ENCODE measurements at places on chromosomes 2 and 18.

DNA sequence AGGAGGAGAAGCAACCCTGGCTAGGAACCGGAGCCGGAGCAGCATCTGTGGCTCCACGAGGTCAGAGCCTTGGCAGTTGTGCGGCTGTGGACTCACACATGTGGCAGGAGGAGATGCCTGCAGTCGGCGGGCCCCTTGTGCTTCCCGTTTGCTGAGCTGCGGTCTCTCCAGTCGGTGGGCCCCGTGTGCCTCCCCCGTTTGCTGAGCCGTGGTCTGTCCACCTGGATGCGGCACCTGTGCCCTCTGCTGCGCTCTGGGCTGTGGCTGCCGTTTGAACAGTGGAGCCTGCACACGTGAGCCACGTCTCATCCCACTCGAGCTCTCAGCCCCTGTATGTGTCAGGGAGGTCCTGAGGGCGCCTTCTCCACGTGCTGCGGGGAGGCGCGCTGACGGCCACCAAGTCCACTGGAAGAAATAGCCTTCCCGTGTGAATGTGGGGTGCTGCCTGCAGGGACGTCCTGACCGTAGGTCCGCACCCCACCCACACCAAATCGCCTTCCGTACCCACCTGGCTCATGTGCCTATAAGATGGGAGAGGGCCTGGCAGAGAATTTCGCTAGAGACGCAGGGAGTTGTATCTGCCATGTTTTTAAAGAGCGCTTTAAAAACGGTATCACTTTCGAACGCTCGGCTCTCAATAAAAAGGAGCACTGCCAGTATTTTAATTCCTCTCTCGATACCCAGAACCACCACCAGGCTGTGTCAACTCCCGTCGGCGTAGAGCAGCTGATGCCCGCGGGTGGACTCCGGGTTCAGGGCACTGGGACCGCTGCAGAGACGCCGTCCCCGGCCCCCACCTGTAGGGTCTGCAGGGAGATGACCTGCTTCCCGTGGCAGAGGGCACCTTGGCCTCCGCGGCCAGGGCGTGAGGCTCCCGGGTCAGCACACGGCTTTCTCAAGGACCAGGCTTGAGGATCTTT lies 117.0 kb downstream of the NFATC1 start:
- no peak for DNase-seq

DNA sequence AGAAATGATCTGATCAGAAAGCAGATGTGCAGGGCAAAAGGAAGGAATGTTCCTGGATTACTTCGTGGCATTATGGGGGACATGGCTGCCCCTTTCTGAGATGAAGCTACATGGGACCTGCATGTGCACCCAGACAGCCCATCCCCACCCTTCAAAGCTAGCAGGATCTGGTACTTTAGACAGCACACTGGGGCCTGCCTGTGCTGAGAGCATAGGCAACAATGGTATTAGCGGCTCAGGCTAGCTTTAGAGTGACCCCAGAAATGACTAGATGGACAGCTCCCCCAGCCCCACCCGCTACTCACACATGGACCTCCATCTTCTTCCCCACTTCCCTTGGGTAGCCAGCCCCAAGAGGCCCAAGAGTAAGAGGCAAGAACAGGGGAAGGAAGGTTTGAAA lies 61.5 kb upstream of the NFE2L2 start:
- no peak for DNase-seq

DNA sequence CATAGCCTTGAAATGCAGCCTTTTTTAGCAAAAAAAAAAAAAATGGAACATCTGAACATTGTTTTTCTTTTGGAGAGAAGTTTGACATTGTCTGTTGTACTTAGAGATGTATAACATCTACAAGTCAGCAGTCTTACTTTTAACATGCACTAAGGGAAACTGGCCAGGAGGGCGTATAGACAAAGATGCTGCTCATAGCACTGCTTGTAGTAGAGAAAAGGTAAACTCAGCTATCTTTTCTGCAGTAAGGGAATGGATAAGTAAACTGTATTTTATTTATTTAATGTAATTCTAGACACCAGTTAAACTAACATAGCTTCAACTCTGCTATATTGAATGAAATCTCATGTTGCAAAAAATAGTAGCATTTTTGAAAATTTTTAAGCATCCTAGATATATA lies 489.6 kb downstream of the PTPRM start:
- DNase-seq: no peak

DNA sequence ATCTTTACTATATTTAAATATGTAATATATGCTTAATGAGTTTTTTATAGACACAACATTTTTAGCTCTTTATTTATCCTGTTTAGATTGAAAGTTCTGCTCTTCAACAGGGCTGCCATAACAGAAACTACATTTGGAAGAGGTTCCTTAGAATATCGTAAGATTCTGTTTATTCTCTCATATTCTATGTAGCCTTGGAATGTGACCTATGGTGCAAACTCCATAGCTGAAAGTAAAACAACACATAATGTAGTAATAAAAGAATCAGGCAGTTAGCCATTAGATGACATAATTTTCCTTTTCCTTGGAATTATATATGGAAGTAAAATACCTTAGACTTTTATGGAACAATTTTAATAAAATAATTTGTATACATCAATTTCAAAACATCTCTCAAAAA lies 91.3 kb downstream of the ZNF804A start:
- DNase-seq: no peak

DNA sequence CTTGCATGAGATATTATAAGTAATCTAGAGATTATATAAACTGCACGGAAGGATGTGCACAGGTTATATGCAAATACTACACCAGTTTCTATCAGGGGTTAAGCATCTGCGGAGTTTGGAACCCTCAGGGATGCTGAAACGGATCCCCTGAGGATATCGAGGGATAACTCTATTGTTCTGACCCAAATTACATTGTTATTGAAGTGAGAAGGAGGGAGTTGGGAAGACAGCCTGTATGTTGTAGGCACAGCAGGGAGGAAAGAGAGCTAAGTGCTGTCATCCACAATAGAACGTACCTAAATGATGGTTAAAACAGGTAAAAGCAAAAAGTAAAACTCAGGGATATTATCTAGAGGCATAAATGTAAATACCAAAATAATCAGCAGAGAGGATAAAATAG lies 44.6 kb upstream of the SMAD2 start:
- no peak for DNase-seq

- no peak for DNase-seq
Measured at GRCh38 chr2:23554054-23554697, 169.2 kb downstream of the KLHL29 start.

- DNase-seq: no peak
Measured at GRCh38 chr2:36792951-36793350, 96.4 kb downstream of the VIT start.

DNA sequence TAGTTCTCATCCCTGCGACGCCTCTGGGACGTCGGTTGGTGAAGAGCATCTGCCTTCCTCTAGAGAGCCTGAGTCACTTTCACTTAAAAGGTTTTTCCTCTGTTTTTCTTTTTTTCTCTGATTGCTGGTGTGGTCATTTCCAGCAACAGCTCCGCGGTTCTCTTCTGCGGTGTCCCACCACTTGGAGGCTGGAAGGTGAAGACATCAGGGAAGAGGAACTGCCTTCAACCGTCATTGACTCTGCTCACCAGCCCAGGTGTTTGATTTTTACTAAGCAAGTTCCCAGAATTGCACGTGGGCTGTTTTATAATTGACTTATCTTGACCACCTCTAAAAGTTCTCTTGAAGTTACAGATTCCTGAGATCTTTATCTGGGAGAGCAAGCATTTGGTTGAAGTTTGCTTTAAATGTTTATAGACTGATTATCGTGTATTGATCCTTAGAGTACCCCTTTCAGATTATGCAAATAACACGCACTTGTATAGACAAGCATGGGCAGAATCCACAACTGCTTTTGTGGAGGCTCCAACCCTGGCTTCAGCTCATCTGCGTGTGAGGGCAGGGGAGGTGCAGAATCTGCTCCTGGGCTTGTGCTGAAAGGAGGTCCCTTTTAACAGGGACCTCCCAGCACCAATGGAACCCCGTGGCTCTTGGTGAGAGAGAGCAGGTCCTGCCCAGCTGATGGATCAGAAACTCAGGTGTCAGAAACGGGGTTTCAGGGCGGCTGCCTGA lies 3.5 kb downstream of the CTDP1 start:
- DNase-seq: no peak

- DNase-seq: no peak
Measured at GRCh38 chr2:60490848-60491247, 62.6 kb downstream of the BCL11A start.

DNA sequence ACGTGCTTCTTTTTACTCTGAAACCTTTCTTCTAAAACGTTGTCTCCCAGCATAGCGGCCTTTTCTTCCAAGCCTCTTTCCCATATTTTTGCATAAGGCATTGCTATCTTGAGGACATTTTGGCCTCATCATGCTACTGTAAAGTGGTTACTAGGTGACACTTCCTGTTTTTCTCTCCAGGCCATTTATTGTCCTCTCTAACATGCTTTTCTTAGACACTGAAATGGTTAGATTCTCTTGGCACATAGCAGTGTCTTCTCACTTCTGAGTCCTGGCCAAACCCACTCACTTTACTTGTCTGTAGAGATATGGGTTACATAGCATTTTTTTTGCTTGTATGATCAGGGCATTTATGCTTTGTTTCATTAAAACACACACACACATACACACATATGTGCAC lies 50.1 kb upstream of the KCNH7 start:
- no peak for DNase-seq

- no peak for DNase-seq
Measured at GRCh38 chr2:34602262-34602661, 1003.2 kb upstream of the FAM98A start.

GRCh38 chr2:43438858-43439655 lies 156.8 kb downstream of the THADA start:
- DNase-seq: no peak

Measured in stimulated activated CD4-positive, alpha-beta T cell treated with anti-CD3 and anti-CD28 coated beads, Interleukin-15, amount 100 ng/mL, for 1 hour (primary cell).